ENCODE measurements at places on chromosomes 13 and 19. TPM values are rescaled to one million over a fixed set of nuclear protein-coding genes. Genes with fewer than 3 reads are reported as not detected.

GRCh38 chr13:82467626-82468025 lies 1414.6 kb downstream of the SLITRK1 start:
- DNase-seq = no peak

DNA sequence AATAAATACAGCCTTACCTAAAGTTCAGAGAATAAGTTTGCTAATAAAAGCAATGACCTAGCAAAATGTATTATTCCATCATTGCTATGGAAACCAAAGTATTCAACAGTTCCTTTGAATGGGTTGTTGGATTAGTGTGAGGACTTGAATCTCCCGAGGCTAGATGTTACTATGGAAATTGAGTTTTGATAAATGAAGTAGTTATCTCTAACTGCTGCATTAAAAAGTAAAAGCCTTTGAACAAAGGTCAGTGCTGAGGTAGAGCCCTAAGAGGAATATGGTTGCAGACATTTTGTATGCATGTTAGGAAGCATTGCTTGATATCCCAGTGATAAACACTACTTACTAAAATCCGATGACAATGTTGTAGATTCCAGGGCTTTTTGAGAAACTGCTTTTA lies 6.2 kb downstream of the KLF5 start:
- DNase-seq = no peak

- no peak for DNase-seq
These were observed 197.7 kb downstream of the ZNF737 start for GRCh38 chr19:20367811-20368294.

- no peak for DNase-seq
These were observed 2.8 kb downstream of the MAST1 start for GRCh38 chr19:12841094-12841493.

DNA sequence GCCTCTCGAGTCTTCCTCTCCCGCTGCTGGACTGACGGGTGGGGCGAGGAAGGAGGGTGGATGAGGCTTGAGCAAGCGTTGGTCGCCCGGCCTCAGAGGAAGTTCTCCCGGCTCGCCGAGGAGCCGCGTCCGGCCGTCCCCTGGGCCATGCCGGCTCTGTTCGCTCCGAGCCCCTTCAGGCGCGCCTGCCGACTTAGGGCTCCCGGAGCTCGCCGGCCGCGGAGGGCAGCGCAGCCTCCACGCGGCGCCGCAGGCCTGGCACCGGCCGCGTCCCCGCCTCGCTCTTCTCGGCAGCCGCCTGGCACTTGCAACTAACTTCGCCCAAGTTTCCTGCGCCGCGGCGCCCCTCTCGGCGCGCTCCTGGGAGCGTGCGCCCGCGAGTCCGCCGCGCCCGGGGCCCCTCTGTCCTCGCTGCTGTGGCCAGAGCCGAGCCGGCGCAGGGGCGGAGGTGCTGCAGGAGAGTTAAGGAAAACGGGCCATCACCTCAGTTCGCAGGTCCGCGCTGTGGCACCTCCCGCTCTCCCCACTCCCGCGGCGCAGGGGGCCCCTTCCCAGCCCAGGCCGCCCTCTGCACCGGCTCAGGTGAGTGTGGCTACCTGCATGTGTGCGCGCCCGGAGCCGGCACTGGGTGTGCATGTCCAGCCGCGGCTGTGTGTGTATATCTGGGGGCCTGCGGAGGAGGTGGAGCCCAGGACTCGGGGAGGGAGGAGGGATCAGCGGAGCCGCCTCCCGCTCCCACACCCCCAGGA lies 641 bp upstream of the SOX21 start:
- DNase-seq = peak; percentile 11

DNA sequence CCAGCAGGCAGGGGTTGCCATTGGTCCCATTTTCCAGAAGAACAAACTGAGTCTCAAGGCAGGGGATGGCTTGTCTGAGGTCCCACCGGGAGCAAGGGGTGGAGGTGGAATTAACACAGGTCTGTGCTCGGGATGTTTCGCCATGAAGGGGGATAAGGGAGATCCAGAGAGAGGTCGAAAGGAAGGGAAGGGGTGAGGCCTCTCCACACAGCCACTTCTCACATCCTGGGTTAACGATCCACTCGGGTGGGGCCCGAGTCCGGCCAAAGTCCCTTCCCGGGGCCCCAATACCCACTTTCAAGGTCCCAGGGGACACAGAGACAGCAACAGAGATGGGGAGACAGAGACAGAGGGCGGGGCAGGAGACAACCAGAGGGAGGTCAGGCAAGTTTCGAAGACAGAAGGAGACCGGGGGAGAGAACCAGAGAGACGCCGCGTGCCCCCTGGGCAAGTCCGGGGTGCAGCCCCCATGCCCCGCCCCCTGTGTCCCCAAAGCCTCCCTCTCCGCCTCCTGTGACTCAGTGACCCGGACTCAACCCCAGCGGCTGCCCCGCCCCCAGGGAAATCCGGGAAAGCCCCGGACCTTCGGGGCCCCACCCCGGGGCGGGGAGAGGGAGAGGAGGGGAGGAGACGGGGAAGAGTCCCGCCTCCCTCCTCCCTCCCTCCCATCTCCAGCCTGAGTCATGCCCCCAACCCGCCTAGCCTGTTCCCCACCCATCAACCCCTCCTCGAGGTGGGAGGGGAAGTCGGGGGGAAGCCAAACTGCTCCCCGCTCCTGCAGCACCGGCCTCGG lies 1.4 kb upstream of the BCL3 start:
- DNase-seq = peak; percentile 96

DNA sequence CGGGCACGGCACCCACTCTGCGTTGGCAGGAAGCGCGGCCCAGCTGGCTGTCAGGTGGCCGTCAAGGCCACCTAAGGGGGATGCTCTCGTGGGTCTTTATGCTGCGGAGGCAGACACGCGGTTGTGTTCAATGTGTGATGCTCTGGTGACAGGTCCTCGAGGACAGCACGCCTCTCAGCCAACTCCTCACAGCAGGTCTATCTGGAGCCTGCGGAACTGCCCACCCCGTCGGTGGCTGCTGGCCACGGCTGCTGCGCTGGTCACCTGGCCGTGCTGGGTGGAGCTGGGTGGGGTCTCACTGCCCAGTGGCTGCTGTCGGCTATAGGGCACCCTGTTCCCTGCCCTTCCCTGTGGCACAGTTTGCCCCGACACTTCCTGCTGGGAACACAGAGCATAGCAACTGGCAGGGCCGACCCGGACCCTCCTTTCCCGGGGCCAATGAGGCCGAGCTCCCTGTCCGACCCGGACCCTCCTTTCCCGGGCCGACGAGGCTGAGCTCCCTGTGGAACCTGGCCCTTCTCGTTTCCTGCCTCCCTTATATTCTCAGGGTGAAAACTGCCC lies 14.3 kb upstream of the F7 start:
- DNase-seq = no peak

DNA sequence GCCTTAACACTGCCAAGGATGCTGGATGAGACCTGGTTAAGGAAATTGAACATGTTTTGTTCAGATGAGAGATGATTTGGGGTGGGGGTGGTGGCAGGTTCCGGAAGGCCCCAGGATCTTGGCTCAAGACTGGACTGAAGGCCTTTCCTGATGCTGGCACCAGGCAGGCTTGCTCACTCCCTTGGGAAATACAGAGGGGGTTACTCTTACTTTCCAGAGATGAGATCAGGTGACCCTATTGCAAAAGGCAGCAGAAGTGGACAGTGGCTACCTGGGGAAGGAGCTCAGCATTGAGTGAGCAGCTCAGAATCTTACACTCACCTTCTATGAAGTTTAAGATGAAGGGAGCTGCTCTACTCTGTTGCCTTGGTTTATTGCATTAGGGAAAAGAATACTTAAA lies 10.8 kb downstream of the GATAD2A start:
- no peak for DNase-seq

DNA sequence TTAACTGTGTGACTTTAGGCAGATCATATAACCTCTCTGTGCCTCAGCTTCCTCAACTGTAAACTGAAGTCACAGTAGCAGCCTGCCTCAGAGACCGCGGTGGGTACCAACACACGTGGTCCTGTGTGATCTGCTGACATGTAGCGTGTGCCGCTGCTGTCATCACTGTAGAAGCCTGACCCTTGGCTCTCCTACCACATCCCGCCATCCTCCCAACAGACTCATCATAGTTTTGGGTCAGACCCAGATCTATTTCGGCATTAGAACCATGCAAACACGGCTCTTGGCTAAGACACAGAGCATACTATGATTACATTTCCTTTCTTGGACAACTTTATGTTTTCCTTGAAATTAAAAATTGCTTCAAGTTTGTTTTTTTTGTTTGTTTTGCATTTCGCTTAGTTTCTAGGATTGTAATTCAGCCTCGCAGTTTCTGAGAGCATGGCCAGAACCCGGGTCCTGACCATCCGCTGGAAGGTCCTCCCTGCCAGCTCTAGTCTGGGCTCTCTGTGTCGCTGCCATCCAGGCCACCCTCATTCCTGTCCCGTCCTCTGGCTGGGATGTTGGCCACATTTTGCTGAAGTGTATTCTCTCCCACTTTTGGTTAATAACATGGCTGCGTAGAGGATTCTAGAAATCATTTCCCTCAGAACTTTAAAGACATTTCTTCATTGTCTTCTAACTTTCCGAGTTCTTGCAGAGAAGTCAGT lies 53.0 kb downstream of the GGACT start:
- DNase-seq = no peak

- peak; percentile 46 for DNase-seq
These were observed 31.3 kb upstream of the ISYNA1 start for GRCh38 chr19:18469069-18469846.

- no peak for DNase-seq
These were observed 3.0 kb downstream of the TTYH1 start for GRCh38 chr19:54418030-54418929.

DNA sequence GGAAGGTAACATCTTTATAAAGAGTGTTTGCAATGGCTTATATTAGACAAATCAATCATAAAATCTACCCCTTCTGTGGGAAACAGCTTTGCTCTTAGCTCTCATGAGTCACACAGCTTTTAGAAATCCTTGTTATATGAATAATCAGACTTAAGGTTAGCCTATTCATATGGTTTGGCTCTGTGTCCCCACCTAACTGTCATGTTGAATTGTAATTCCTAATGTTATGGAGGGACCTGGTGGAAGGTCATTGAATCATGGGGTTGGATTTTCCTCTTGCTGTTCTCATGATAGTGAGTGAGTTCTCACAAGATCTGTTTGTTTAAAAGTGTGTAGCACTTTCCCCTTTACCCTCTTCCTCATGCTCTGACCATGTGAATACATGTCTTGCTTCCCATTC lies 704.2 kb upstream of the KLHL1 start:
- DNase-seq = no peak

- DNase-seq = no peak
These were observed 386.5 kb downstream of the OLFM4 start for GRCh38 chr13:53415135-53415534.

- DNase-seq = no peak
These were observed 137.5 kb downstream of the SIPA1L3 start for GRCh38 chr19:38044267-38045111.

- no peak for DNase-seq
These were observed 12.3 kb upstream of the LENG8 start for GRCh38 chr19:54436628-54437252.

The ZNF709 gene
- total RNA-seq = not detected

The CEACAM1 gene
- total RNA-seq = not detected

The ZNF541 gene
- not detected for total RNA-seq

The FBN3 gene
- total RNA-seq = not detected

The ZSCAN1 gene
- total RNA-seq = not detected

The SLC6A16 gene
- not detected for total RNA-seq

The LRRC63 gene
- total RNA-seq = not detected

The MCEMP1 gene
- not detected for total RNA-seq

The FUT1 gene
- not detected for total RNA-seq

The PEX11G gene
- 0.47 TPM for total RNA-seq

The ZIC5 gene
- total RNA-seq = not detected

Measured in SJSA1 (cell line).